ENCODE measurements at places on chromosomes 11 and 22.

GRCh38 chr11:125090816-125091215 is 20.6 kb downstream of the TMEM218 start:
- no peak for DNase-seq

GRCh38 chr11:120839201-120839600 is 184.7 kb upstream of the TBCEL start:
- no peak for DNase-seq

- no peak for DNase-seq
Measured at GRCh38 chr11:108597736-108598355, 4.3 kb upstream of the EXPH5 start.

GRCh38 chr11:66220566-66220935 is 47.9 kb upstream of the RAB1B start:
- no peak for DNase-seq

DNA sequence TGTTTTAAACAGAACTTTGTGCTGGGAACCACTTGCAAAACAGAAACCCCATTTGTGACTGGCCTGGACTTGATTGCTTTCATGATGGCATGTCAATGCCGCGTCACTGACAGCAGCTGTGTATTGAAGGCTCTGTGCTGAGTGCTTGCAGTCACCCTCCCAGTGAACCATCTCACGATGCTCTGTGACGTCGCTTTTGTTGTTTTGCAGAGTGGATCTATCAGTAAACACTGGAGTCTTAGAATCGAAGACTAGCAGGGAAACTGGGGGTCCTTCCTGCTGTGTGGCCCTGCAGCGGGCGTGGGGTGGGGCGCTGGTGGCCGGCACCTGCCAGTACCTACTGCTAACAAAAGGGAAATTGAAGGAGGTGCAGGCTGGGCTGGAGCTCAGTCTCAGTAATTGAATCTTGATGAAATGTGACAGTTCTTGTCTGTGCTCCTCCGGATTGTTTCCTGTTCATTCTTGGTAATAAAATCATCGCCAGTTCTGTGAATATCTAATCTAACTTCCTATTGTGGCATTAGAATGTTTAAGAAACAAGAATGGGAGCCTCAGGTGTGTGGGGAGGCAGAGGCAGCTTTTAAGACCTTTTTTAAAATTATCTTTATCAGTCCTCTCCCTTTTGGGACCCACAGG is 50.5 kb upstream of the PARVG start:
- no peak for DNase-seq

- DNase-seq: no peak
Measured at GRCh38 chr11:76685831-76686230, 15.3 kb upstream of the LRRC32 start.

DNA sequence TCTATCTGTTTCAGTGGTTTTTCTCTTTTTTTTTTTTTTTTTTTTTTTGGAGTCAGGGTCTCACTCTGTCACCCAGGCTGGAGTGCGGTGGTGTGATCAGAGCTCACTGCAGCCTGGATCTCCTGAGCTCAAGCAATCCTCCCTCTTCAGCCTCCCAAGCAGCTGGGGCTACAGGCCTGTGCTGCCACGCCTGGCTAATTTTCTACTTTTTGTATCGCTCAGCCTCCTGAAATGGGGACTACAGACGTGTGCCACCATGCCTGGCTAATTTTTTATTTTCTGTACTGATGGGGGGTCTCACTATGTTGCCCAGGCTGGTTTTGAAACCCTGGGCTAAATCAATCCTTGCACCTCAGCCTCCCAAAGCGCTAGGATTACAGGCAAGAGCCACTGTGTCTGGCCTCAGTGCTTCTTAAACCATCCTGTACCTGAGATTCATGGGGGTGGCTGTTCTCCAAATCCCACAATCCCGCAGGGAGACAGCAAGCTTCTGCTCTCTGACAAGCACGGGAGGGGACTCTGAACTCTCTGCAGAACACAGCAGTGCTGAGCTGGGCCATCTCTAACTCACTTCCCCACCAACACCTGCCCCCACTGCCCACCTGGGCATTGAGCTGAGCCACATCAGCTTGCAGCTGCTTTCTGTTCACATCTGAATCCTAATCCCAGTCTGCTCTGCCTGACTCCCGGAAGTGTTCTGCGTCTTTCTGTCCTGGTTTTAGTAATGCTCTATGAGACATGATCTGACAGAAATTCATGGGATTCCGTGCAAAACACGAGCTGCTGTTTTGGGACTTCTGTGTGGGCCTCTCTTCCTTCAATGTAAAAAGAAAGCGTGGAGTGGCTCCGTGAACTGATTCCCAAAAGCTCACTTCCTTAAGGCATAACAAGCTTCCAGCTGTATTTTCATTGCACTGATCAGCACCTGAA is 400.0 kb downstream of the LARGE1 start:
- no peak for DNase-seq

DNA sequence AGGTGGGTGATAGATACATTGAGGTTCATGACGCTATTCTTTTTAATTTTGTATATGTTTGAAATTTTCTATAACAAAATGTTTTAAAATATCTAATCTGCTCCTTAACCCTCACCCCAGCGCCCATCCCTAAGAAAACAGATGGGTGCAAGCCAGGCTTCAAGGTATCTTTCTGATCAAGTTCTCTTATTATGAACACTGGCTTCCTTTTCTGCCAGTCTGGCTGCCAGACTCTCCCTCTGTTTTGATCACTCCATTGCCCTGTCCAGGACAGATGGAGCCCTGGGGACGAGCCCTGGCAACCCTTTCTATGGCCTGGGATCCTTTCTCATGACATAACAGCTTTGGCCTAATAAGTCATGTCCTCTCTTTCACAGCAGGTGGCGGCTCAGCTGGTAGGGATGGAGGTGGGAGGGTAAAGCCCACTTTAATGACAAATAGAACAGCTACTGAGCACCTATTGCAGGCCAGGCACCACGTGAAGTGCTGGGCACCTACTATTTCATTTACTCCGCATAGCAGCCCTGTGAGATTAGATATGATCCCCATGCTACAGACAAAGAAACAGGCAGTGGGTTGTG is 38.4 kb downstream of the DRD2 start:
- DNase-seq: no peak

GRCh38 chr22:36753916-36754315 is 22.0 kb downstream of the IFT27 start:
- DNase-seq: no peak

GRCh38 chr11:65051398-65051858 is 6.9 kb downstream of the NAALADL1 start:
- DNase-seq: no peak

GRCh38 chr11:67071420-67072284 is 15.0 kb downstream of the RHOD start:
- peak; percentile 67 for DNase-seq

All from omental fat pad (tissue), 4 donors.